Suppressor macrophage treated with lipopolysaccharide for 1 hour (primary cell): ENCODE measurements at places on chromosomes 4 and X.
A peak's percentile ranks its signal among the peaks of the same experiment; 100 is the strongest.

DNA sequence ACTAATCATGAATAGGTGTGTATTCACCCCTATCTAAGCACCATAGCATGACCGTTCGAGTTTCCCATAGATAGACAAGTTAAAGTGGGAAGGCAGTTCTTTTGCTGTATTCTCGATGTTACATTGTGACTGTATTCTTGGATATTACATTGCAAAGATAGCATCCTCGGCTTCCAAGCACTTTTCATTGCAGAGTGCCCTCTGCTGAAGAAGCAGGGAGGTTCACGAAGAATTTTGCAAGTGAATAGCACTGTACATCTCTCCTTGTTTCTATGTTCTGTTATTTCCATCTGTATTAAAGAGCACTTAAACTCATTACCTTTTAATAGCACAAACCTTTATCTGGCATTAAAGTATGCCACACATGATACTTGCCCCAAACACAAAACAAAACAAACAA, 426.7 kb upstream of the ARX start:
- no peak for DNase-seq

GRCh38 chrX:155056877-155057792, 13.8 kb downstream of the CMC4 start:
- DNase-seq = peak; percentile 66

GRCh38 chrX:130267956-130268448, 697 bp downstream of the ZNF280C start:
- peak; percentile 35 for DNase-seq

- peak; percentile 95 for DNase-seq
Observed at GRCh38 chr4:128571747-128572146, 237.8 kb upstream of the JADE1 start.

- DNase-seq = no peak
Observed at GRCh38 chr4:56804551-56804950, 16.9 kb downstream of the SPINK2 start.
